NCI-H460 (cell line): ENCODE measurements at places on chromosomes 12 and 14.

- DNase-seq, result no peak
Observed at GRCh38 chr12:116692605-116693004, 45.3 kb downstream of the SPRING1 start.

DNA sequence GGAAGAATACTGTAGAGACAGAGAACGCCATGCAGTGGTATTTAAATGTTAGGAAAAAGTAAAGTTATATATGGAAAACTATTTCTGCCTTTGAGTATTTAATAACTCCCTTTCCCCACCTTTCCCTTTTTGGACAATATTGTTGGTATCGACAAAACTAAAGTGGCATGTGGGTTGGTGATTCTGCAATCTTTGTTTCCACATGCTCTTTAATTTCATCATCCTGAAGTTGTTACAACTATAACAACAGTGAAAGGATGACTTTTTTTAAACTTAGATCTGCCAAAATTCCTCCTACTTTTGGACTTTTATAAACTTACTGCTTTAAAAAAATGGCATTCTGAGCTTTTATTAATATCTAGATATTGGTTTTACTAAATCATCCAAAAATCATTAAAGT is 25.3 kb downstream of the TTC8 start:
- no peak for DNase-seq

GRCh38 chr14:42719391-42719790 is 1112.7 kb downstream of the LRFN5 start:
- no peak for DNase-seq

GRCh38 chr14:80447392-80447791 is 236.1 kb upstream of the DIO2 start:
- no peak for DNase-seq

- DNase-seq, result peak; percentile 39
Observed at GRCh38 chr12:64273527-64274403, 51.7 kb upstream of the KICS2 start.

DNA sequence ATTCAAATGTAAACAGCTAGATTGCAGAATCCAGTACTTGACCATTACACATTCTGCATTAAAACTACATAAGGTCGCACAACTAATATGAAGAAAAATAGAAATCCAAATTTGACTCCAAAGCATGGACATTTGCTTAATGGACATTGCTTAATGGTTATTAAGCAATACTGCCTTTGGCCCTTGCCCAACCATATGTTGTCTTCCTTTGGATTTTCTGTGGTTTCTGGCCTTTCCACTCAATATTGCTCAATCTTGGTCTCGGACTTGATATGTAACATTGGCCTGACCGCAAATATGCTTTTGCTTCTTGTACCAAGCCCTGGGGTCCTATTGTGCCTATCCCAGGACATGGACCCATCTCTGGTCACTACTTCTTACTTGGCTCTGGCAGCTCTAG is 67.2 kb downstream of the PTPRR start:
- no peak for DNase-seq
